Urinary bladder (tissue), 4 donors: ENCODE measurements at places on chromosomes 1 and 21. TPM values are rescaled to one million over a fixed set of nuclear protein-coding genes. Genes with fewer than 3 reads are reported as not detected.

The HSPA6 gene
- 5.6 TPM for polyA plus RNA-seq

GRCh38 chr1:27296773-27297291 is 25.1 kb upstream of the TMEM222 start:
- no peak for DNase-seq

GRCh38 chr1:87956750-87957149 is 628.1 kb downstream of the LMO4 start:
- DNase-seq: no peak

DNA sequence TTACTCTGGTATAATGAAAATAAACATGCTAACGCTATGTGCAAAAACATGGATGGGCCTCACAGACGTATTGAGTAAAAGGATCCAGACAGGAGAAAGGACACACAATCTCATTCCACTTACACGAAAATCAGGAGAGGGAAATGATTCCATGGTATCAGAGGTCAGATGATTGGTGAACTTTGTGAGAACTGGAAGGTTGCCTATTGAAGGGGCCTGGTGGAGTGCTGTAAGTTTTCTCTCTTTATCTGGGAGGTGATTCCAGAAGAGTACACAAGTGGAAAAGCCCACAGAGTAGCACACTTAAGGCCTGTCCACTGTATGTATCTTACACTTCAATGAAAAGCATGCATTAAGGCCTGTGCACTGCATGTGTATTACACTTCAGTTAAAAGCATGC is 9.6 kb downstream of the GSTM2 start:
- DNase-seq: no peak

- no peak for DNase-seq
Observed at GRCh38 chr1:12730156-12730555, 14.2 kb downstream of the AADACL3 start.

The CASQ2 gene
- 111 TPM for polyA plus RNA-seq

- DNase-seq: no peak
Observed at GRCh38 chr1:199508653-199509052, 518.9 kb upstream of the NR5A2 start.

The TSSK3 gene
- polyA plus RNA-seq: 0.73 TPM

The SLC25A34 gene
- polyA plus RNA-seq: 1.3 TPM

The ALX3 gene
- 0.15 TPM for polyA plus RNA-seq

GRCh38 chr1:226548256-226549093 is at the start of gene STUM:
TSS of gene STUM (plus strand) at chr1:226548764. CDS start at chr1:226548905, 141 bp downstream.
- DNase-seq: no peak

The COQ8A gene
- polyA plus RNA-seq: 113 TPM

The AGBL4 gene
- polyA plus RNA-seq: 0.08 TPM

DNA sequence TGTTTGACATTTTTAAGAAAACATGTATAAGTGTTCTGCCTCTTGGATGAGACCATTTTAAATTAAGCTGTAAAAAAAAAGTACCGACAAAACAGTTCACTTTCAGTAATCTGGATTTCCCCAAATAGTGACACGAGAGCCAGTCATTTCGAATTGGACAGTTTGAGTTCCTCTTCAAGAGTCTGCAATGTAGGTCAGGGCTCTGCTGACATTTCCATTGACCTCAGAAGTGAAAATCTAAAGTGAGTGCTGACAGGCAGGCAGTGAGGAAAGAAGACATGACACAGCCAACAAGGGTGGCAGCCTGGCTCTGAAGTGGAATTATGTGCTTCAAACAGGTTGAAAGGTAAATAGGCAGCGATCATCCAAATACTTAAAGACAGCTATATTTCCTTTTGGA is at the start of gene IL23R:
Gene IL23R (plus strand): TSS at position 259 of the 400 bp plus-strand sequence. CDS start 1,667 bp downstream, outside the sequence.
- no peak for DNase-seq

DNA sequence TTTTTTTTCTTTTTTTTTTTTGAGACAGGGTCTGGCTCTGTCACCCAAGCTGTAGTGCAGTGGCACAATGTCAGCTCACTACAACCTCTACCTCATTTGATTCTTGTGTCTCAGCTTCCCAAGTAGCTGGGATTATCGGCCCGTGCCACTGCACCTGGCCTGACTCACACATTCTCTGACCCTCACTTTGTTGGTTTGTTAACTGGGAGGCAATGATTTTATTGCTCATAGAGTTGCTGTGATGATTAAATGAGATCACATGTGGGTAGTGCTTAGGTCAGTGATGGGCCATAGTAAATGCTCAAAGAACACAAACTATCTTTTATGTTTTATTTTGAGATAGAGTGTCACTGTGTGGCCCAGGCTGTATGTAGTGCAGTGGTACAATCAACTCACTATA is 47.3 kb upstream of the SSBP3 start:
- DNase-seq: no peak

GRCh38 chr1:185939142-185939541 is 205.0 kb downstream of the HMCN1 start:
- no peak for DNase-seq

The FAM78B gene
- polyA plus RNA-seq: 1.4 TPM

- no peak for DNase-seq
Observed at GRCh38 chr1:246106342-246106763, 400.7 kb downstream of the SMYD3 start.

GRCh38 chr1:153261281-153262069 is 2.0 kb downstream of the LORICRIN start:
- no peak for DNase-seq

GRCh38 chr21:35503671-35504070 is 454.6 kb upstream of the RUNX1 start:
- no peak for DNase-seq

The OPRD1 gene
- not detected for polyA plus RNA-seq

- DNase-seq: no peak
Observed at GRCh38 chr21:41916888-41917433, 36.9 kb downstream of the C2CD2 start.

GRCh38 chr1:167803358-167804207 is 81.8 kb downstream of the MPZL1 start:
- no peak for DNase-seq

The PADI2 gene
- polyA plus RNA-seq: 0.48 TPM

- no peak for DNase-seq
Observed at GRCh38 chr1:152596986-152597385, 3.0 kb upstream of the LCE3C start.

The ZNF695 gene
- polyA plus RNA-seq: 0.11 TPM

DNA sequence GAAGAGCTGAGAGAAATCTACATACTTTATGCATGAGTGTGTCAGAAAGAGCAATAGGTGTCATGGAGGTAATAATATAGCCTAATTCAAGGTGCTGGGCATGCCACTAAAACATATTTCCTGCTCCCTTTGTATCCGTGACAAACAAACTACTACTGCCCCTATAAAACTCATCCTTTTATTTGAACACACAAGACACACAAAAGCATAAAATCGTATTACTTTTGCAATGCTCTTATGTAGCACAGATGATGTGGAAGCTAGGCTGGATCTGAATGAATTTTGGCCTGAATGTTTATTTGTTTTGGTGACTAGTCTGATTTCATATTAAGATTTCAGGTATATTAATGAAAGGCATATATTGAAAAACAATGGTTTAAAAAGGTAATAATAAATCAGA is 239.3 kb upstream of the NEGR1 start:
- DNase-seq: no peak

The LMX1A gene
- 0.29 TPM for polyA plus RNA-seq

GRCh38 chr1:43147625-43148327 is 24.3 kb downstream of the EBNA1BP2 start:
- peak; percentile 53 for DNase-seq

GRCh38 chr1:66778266-66778665 is 22.8 kb downstream of the INSL5 start:
- DNase-seq: no peak

The TRIM46 gene
- 1.1 TPM for polyA plus RNA-seq

- DNase-seq: no peak
Observed at GRCh38 chr1:214292322-214292721, 11.4 kb downstream of the SMYD2 start.

The CALML6 gene
- 0.22 TPM for polyA plus RNA-seq

DNA sequence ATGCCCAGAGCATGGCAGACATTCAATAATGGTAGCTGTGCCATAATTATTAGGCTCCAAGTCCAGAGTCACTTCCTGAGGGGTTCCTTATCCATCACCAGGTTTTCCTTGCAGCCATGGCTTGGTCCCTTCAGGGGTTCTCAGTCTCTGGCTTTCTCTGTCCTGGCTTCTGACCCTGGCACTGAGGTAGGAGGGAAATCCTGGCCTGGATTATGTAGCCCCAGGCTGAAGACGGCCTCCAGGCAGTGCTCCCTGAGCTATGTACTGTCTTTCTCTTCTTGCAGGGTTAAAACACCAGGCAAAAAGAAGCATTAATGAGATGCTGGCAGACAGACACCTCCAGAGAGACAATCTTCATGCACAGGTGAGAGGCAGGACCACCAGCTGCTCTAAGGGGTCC is 9.5 kb upstream of the PADI3 start:
- DNase-seq: peak; percentile 37

The CELA3B gene
- polyA plus RNA-seq: 0.49 TPM

The AKT3 gene
- 43.0 TPM for polyA plus RNA-seq

The COL16A1 gene
- polyA plus RNA-seq: 166 TPM

The RNF19B gene
- 15.0 TPM for polyA plus RNA-seq

The HPCA gene
- 0.29 TPM for polyA plus RNA-seq

DNA sequence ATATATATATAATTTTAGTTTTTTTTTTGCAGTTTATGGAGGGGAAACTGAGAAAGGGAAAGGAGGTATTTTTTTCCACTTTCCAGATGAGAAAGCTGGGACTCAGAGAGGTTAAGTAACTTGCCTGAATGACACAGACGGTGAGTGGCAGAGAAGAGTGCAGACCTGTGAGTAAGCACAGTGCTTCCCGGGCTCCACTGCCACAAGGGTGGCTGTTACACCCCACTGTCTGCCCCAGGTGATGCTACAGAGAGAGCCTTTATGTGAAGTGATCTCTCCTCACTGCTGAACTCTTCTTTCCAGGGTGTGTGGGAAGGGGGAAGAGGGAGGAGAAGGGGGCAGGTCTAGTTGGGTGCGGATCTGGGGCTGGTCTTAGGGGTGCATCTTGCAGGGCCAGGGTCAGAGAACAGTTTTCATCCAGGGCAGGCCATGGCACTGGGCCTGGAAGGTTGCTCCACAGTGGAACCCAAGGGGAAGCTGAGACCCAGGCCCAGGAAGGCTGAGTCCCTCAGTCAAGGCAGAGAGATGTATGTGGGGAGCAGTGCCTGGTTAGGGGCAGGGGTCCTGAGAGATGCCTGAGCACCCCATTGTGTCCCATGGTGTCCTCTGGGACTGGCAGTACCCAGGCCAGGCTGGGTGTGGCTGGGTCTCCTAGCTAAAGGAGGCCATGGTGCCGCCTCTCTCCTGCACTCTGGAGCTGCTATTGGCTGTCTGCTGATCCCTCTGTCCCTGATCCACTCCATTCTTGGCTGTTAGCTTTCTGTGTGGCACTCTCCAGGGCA is 357.5 kb downstream of the PTPRU start:
- no peak for DNase-seq

DNA sequence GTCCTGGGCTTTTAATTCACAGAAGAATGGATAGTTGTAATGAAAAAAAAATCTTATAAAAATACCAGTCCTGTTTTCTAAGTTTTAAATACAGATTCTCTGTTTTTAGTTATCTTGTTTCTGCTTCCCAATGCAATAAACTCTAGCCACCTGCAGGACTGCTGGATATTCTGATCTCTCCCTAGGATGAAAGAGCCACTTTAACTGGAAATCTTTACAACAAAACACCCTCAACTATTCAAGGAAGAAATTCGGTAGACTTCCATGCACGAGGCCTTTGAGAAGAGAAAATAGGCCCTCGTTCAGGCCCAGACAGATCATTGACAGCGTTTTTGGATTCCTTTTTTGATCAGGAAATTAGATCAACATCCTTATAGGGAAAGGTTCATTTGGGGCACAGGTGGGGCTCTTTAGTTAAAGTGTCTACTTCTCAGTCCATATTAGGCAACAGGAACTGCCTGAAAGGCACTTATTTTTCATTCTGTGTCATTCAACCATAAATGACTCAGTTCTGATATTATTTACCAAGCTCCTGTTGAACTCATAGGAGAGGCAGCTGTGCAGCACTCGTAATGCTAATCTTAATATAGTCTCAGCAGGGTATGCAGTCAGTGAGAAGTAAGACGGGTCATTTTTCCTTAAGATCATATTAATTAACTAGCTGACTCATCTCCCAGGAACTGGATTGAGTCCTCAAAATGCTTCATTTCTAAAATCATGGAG is 71.1 kb upstream of the ERRFI1 start:
- DNase-seq: no peak

The FCRL4 gene
- not detected for polyA plus RNA-seq

The NRAS gene
- 11.5 TPM for polyA plus RNA-seq

DNA sequence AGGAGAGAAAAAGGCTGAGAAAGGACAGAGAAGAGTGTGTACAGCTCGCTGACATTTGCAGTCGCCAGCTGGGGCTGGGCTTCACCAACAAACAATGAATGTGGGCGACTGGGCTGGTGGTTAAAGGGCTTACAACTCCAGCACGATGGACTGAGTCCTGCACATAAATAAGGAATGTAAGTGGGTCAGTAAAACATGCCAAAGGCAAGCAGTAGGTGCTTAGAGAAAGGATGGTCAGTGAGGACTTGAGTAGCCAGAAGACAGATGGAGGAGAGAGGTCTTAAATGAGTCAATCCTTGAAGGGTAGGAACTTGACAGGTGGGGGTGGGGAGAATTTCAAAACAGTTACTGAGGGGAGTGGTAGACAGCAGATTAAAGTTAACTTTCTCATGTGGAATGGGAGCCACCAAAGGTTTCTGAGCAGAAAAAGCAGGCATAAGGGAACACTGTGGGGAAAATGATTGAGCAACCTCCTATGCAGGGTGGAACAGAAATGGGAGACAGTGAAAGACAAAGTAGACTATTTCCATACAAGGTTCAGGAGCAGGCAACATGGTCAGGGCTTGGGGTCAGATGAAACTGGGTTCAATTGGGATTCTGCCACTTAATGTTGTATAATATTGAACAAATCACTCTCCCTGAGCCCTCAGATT is 37.4 kb downstream of the GADD45A start:
- no peak for DNase-seq

DNA sequence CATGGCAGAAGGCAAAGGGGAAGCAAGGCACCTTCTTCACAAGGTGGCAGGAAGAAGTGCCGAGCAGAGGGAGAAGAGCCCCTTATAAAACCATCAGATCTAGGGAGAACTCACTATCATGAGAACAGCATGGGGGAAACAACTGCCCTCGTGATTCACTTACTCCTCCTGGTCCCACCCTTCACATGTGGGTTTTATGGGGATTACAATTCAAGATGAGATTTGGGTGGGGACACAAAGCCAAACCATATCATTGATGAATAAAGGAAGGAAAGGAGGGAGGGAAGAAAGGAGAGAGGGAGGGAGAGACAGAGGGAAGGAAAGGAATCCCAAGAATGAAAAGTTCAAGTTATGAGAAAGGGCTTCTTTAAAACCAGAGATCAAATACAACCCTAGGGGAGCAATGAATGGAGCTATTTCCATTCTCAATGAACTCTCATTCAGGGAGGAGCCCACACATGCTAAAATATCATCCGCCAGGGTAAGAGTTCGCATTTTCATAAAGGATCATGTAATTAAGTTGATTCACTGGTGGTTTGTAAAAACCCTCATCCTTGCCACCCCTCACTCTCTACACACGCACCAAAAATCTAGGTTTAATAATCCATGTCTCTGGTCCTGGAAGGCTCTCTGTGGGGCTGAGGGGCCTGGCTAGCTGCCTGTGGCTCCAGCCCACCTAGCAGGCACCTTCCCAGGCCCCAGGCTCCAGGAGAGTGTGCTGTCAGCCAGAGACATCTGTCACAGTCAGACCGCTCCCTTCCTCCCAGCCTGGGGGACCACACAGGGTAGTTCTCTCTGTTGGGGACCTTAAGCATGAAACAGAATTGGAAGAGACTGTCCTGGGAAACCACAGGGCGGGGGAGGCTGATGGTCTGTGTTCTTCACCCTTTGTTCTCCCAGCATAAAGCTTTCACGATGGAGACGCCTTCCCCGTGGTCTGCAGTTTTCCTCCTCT is 94.0 kb downstream of the CCDC185 start:
- DNase-seq: no peak
